ENCODE measurements at places on chromosomes 7 and 10. TPM values are rescaled to one million over a fixed set of nuclear protein-coding genes. Genes with fewer than 3 reads are reported as not detected.

GRCh38 chr7:43735403-43735801 lies 6.1 kb upstream of the COA1 start:
- DNase-seq = no peak

- DNase-seq = no peak
Observed at GRCh38 chr10:93604146-93604545, 3.1 kb upstream of the RBP4 start.

DNA sequence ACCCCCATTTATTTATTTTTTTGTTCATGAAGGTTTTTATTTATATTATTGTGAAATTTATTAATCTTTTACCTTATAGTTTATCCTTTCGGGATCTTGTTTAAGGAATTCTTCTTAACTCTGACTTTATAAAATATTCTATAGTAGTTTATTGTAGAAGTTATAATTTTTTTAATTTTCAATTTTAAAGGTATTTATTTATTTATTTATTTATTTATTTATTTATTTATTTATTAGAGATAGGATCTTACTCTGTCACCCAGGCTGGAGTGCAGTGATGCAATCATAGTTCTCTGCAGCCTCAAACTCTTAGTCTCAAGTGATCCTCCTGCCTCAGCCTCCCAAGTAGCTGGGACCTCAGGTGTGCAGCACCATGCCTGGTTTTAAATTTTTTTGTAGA lies 56.0 kb downstream of the NRF1 start:
- no peak for DNase-seq

The BAIAP2L1 gene
- 20.3 TPM for polyA plus RNA-seq

DNA sequence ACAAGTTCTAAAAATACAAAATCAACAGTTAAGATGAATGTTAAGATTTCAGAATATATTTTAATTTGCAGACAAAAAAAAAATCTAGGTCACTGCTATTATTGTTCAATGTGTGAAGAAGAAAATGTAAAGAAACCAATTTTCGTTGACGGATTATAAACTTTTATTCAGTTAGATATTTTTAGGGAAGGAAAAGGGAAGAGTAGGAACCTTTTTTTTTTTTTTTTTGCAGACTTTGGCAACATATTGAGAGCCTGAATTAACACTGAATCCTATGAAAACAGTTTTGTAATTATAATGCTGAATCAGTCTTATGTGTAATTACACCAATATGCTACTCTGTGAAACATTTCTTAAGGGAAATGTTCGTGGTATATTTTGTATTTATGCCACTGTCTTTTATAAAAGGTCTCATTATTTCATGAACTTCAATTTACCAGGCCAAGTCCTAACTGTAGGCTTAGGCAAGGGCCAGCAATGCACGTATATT lies 106.3 kb downstream of the ST8SIA6 start:
- DNase-seq = no peak

The PRKAR2B gene
- 9.9 TPM for polyA plus RNA-seq

GRCh38 chr7:78510580-78511188 lies 712.1 kb downstream of the PHTF2 start:
- peak; percentile 41 for DNase-seq

The SPDYE2B gene
- not detected for polyA plus RNA-seq

DNA sequence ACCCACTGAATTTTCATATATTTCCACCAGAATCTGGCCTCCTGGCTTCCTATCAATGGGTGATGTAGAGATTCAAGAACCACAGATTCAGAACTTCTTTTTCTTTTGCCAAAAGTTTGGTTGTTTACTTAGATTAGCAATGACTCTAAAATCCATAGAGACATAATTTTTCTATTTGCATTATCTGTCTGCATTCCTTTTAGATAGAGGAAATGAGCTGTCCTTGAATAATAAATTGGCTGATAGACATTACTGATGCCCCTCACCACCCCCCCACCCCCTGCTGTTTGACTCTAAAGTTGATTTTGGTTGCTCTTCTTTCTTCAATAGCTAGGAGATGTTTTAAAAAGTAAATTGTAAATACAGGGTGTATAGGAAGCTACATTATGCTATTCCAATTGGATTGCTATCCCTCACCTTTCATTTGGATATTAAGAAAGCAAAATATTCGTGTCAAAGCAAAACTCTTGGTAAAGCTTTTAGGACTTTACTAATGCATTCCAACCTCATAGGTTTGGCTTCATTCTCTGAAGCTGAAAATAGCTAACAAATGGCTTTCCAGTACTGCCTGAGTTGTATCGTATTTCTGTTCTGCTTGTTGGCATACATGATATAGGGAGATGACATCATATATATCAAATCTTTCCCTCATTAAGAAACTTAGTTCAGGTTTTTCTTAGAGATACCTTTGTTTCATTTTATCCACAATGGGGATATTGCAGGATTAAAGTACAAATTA lies 606.0 kb downstream of the ARL4A start:
- no peak for DNase-seq

- no peak for DNase-seq
Observed at GRCh38 chr7:21251151-21251800, 176.6 kb upstream of the SP4 start.

- no peak for DNase-seq
Observed at GRCh38 chr10:89992575-89992974, 291.2 kb downstream of the KIF20B start.

- no peak for DNase-seq
Observed at GRCh38 chr10:20466731-20467130, 430.4 kb downstream of the NEBL start.

The DHX32 gene
- polyA plus RNA-seq = 16.9 TPM

DNA sequence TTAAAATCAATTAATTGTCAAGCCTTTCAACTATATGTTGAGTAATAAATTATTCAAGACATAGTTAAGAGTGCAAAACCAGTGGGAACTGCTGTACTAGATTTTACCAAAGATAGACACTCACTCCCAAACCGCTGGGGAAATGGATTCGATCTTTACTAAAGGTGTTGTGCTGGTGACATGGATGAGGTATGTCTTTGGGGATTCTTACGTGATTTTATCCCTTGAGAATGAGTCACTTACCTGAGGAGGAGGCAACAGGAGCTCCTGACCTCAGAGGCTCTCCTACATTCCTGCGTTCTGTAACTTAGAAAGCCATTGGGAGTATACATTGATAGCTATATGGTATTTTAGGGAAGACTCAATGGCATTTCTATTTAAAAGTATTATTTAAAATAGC lies 165.5 kb downstream of the PKD1L1 start:
- DNase-seq = no peak

DNA sequence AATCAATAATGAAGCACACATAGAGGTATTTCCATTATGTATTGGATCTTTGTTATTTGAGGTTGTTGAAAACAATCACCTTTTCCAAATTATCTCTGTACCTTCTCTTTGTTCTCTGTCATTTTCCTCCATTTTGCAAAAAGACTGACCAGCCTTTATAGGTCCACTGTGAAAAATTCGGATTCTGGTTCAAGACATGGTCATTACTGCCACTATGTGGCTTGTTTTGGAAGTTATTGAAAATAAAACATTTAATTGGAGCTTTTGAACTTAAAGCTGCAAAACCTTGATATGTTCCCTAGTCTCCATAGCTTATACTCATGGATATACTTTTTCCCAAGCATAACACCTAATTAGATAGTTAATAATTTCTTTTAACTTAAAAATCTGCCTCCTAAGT lies 1094.4 kb downstream of the NRG3 start:
- DNase-seq = no peak

The PILRB gene
- 202 TPM for polyA plus RNA-seq

The PPP1R17 gene
- not detected for polyA plus RNA-seq

The SCART1 gene
- polyA plus RNA-seq = 1.2 TPM

DNA sequence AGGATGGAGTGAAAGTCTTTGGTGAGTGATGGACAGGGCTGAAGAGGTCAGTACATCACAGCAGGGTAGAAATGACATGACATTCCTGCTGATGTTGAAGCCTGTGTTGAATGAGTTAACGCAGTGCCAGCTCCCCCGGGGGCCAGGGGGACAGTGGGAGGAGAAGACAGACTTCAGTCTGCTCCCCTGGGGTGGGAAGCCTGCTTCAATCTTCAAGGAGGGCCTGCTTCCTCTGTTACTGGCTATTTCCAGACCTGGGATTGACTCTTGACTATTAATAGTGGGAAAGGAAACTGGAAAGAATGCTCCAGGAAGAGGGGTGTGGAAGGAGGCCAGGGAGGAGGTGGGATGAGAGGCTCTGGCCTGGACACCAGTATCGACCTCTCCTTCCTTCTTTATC lies 27.2 kb downstream of the PODXL start:
- DNase-seq = no peak

GRCh38 chr7:151168787-151169162 lies 1.3 kb upstream of the GBX1 start:
- no peak for DNase-seq

All from pancreas (tissue), 10 donors.